Subcutaneous preadipocyte (primary cell): ENCODE measurements at places on chromosomes 4 and X. TPM values are rescaled to one million over a fixed set of nuclear protein-coding genes. Genes with fewer than 3 reads are reported as not detected.

Gene GALNT7
- 11.0 and 20.1 TPM in 2 replicates for total RNA-seq

Gene IL3RA
- not detected in 2 replicates for total RNA-seq

Gene SLC10A7
- 6.6 and 11.1 TPM in 2 replicates for total RNA-seq

Gene SMIM31
- not detected in 2 replicates for total RNA-seq

Gene OPRPN
- not detected in 2 replicates for total RNA-seq

Gene FANCB
- 5.9 and 9.2 TPM in 2 replicates for total RNA-seq

Gene DGKK
- not detected in 2 replicates for total RNA-seq

Gene ADGRG4
- total RNA-seq, result not detected in 2 replicates

Gene PABPC1L2A
- not detected in 2 replicates for total RNA-seq

Gene RBPJ
- 121 and 156 TPM in 2 replicates for total RNA-seq

Gene DDX53
- total RNA-seq, result not detected in 2 replicates

Gene SSX3
- total RNA-seq, result not detected in 2 replicates

Gene LRCH2
- total RNA-seq, result 4.3 and 4.8 TPM in 2 replicates

Gene EVC
- total RNA-seq, result 36.7 and 47.3 TPM in 2 replicates

Gene SH3BGRL
- total RNA-seq, result 26.4 and 38.6 TPM in 2 replicates

Gene CT45A5
- total RNA-seq, result not detected in 2 replicates

Gene DMRTC1
- not detected in 2 replicates for total RNA-seq

Gene TMPRSS11D
- total RNA-seq, result not detected in 2 replicates

Gene UPF3B
- total RNA-seq, result 1.1 and 2.0 TPM in 2 replicates

Gene SYTL5
- under 0.01 TPM in 1 of 2 replicates, not detected in the other for total RNA-seq

Gene FAM133A
- total RNA-seq, result not detected in 2 replicates

Gene NUP62CL
- 0.37 and 0.39 TPM in 2 replicates for total RNA-seq

Gene SATL1
- not detected in 2 replicates for total RNA-seq

Gene SUPT20HL1
- not detected in 2 replicates for total RNA-seq

Gene SUPT20HL2
- total RNA-seq, result not detected in 2 replicates

Gene GPC3
- 1.5 TPM in 1 of 2 replicates, not detected in the other for total RNA-seq

Gene NR0B1
- 1.2 and 8.5 TPM in 2 replicates for total RNA-seq

Gene ARMCX4
- total RNA-seq, result 3.1 and 3.3 TPM in 2 replicates

Gene SULT1E1
- total RNA-seq, result 0.37 and 0.39 TPM in 2 replicates

Gene SMS
- total RNA-seq, result 124 and 194 TPM in 2 replicates

Gene MCF2
- total RNA-seq, result not detected in 2 replicates

Gene TEX13C
- total RNA-seq, result not detected in 2 replicates

Gene TBC1D9
- total RNA-seq, result 26.8 and 40.5 TPM in 2 replicates

Gene PCDH11X
- not detected in 2 replicates for total RNA-seq

Gene CSN1S1
- not detected in 2 replicates for total RNA-seq

Gene H2BW2
- total RNA-seq, result not detected in 2 replicates

Gene HSFX4
- total RNA-seq, result not detected in 2 replicates

Gene NSUN7
- total RNA-seq, result under 0.01 TPM in 1 of 2 replicates, not detected in the other

Gene MAGEA8
- total RNA-seq, result not detected in 2 replicates

Gene GABRE
- total RNA-seq, result 13.6 and 45.0 TPM in 2 replicates

Gene MAGIX
- 0.73 and 0.98 TPM in 2 replicates for total RNA-seq

Gene FUNDC2
- total RNA-seq, result 28.7 and 45.9 TPM in 2 replicates

Gene NPY2R
- under 0.01 TPM in 1 of 2 replicates, not detected in the other for total RNA-seq

Gene SMR3B
- total RNA-seq, result not detected in 2 replicates

Gene RNF150
- total RNA-seq, result under 0.01 and 0.39 TPM in 2 replicates

Gene ASB11
- total RNA-seq, result not detected in 2 replicates

Gene FAM184B
- under 0.01 TPM in 1 of 2 replicates, not detected in the other for total RNA-seq

Gene FOXR2
- not detected in 2 replicates for total RNA-seq

Gene RHOXF2
- not detected in 2 replicates for total RNA-seq

Gene GYPE
- 0.73 and 3.3 TPM in 2 replicates for total RNA-seq

Gene HSFX1
- total RNA-seq, result 0.59 and 0.73 TPM in 2 replicates

Gene STATH
- not detected in 2 replicates for total RNA-seq
